ENCODE measurements at places on chromosomes 16 and 17.
A peak's percentile ranks its signal among the peaks of the same experiment; 100 is the strongest.

DNA sequence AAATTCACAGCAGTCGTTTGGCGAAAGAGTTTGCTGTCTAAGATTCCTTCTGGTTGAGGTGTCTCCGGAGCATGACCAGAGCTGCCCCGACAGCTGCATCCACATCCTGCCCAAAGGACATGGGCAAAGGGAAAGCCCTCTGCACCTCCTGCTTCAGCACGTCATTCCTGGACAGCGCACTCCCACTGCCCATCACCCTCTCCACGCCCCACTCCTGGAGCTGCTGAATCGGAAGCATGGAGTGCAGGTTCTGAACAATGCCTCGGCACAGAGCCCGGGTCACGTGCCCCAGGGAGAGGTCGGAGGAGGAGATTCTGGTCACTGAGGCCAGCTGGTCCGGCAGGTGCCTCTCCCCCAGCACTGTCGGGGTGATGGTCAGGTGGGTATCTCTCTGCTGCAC, 1.3 kb upstream of the TRPV1 start:
- no peak for DNase-seq

DNA sequence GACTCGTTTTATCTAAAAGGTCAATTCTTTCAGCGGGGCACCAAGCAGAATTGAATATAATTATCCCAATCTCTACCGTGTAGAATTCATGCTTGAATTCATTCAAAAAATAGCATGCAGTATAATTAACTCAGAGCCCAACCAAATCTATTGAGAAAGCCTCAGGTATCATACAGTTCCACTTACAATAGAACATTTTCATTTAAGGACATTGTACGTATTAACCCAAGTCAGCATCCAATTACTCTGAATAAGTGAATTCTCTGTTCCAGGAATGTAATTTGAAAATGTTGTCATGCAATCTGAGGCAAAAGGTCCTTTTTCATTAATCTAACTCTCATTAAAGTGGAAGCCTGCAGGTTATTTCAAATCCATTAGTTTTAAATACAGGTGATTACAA, 78.5 kb downstream of the SALL1 start:
- DNase-seq: no peak

- no peak for DNase-seq
Measured at GRCh38 chr16:89314357-89314756, 96.9 kb downstream of the ZNF778 start.

- DNase-seq: no peak
Measured at GRCh38 chr17:41553176-41553575, 18.7 kb downstream of the KRT9 start.

DNA sequence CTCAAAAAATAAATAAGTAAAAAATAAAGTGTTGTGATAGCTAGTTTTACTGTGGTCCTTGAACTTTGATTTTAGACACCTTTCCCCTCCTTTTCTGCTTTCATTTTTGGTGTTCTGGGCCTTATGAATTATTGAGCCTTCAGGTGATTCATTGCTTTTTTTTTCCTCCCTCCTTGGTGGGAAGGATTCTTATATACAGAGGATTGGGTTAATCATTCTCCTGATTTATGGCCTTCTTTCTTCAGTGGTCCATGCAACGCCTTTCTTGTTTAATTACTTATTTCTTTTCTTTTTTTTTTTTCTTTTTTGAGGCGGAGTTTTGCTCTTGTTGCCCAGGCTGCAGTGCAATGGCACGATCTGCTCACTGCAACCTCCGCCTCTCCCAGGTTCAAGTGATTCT, 8.0 kb upstream of the MYL4 start:
- DNase-seq: no peak

- no peak for DNase-seq
Measured at GRCh38 chr16:51035110-51035498, 116.0 kb downstream of the SALL1 start.

- no peak for DNase-seq
Measured at GRCh38 chr17:45318561-45319230, 1.9 kb upstream of the MAP3K14 start.

GRCh38 chr16:31149332-31149731, 534 bp downstream of the PRSS36 start:
- no peak for DNase-seq

GRCh38 chr16:2058872-2059271, 11.1 kb downstream of the TSC2 start:
- DNase-seq: no peak

DNA sequence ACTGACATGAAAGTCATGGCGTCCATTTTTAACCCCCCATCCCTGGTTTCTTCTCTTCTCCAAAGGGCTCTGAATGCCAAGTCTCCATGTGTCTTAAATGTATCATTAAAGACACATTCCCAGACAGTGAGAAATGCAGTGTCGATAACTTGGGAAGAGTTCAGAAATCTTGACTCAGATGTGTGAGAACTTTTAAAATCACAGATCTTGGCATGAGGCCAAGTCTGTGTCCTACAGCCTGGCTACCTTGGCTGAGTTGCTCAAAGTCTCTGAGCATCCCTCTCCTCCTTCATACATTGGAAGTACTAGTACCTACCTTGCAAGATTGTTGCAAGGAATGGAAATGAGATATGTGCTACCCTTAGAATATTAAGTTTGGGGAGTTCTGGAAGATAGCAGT, 1046.5 kb upstream of the RBFOX1 start:
- DNase-seq: no peak

- peak; percentile 43 for DNase-seq
Measured at GRCh38 chr17:62968445-62968923, 2.4 kb downstream of the TANC2 start.

- DNase-seq: no peak
Measured at GRCh38 chr16:26087091-26087490, 395.3 kb downstream of the HS3ST4 start.

DNA sequence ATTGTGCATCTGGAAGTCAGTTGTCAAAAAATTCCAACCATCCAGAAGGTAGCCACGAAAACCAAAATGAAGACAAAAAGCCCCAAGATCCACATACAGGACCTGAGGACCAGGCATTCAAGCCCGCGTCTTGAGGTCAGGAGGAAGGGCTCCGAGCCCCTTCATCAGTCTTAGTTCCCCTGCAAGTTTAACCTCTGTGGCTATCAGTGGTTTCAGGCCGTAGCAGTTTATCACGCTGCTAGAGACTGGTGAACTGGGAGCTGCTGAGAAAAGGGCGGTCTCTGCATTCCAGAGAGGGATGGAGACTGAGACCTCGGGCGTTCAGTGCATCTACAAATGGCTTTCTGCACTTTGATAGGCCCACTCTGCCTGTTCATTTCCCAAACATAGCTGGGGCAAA, 70.6 kb downstream of the IRF8 start:
- DNase-seq: no peak
